ENCODE measurements at places on chromosomes 6 and 20. TPM values are rescaled to one million over a fixed set of nuclear protein-coding genes. Genes with fewer than 3 reads are reported as not detected.

Gene SEMG1
- total RNA-seq: not detected

Gene HRH3
- not detected for total RNA-seq

Gene FGD2
- not detected for total RNA-seq

Gene HEY2
- total RNA-seq: 0.77 TPM

DNA sequence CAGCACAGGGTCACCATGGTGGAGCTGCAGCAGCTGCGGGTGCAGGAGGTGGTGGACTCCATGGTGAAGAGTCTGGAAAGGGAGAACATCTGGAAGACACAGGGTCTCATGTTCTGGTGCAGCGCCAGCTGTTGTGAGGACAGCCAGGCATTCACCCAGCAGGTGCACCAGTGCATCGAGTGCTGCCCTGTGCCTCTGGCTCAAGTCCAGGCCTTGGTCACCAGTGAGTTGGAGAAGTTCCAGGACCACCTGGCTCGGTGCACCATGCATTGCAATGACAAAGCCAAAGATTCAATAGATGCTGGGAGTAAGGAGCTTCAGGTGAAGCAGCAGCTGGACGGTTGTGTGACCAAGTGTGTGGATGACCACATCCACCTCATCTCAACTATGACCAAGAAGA lies 22.9 kb upstream of the RIPK1 start:
- no peak for DNase-seq

DNA sequence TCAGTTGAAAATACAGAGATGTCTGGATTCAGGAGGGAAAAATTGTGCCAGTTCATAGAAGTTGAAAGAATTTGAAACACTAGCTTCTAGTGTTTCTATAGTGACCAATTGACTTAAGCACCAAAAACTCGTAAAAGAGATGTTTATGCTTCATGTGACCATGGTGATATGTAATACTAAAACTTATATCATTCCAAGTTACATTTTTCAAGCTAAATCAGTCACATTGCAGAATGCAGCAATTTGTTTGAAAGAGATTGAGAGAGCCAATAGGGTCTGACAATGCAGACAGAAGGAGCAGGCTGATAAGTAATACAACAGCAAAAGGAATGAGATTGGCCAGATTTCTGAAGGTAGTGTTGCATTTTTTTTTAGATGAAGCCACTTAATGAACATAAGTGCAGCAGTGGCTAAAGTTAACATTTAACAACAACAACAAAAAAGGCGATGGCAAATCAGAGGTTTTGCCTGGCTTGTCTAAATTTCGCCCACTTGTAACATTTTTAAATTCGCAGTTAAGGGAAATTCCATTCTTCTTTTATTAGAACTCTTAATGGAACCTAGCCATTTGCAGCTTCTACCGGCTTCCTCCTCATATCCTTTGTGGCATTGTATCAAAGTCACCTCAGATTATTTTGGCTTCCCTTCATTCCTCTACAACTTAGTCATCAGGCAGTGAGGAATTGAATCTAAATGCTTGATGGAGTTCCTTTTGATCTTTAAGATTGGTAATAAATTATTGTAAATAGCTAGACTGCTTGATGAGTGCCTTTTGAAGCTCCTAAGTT lies 484.0 kb upstream of the SOX4 start:
- peak; percentile 78 for DNase-seq

DNA sequence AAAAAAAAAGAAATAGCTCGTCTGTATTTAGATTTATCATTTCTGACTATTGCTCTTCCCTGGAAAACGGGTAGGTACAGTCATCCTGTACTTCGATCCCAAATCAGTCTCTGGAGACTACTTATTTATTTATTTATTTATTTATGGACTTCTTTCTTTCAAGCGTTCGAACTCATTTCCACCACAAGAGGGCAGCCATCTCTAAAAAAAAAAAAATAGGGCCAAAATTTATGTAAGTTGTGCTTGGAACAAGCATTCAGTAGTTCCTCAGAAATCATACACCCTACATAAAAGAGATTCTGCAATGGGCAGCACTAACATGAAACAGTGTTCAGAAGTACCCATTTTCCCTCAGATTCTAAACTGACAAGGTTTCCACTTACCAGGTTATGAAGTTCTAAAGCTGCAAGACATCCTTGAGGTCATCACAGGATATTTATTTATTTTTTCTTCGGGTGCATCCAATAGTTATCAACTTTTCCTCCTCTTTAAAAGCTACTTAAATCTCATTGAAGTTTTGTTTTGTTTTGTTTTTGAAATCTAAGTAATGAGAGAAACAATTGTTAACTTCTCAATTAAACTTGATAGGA lies 1.9 kb upstream of the BMP2 start:
- peak; percentile 38 for DNase-seq

DNA sequence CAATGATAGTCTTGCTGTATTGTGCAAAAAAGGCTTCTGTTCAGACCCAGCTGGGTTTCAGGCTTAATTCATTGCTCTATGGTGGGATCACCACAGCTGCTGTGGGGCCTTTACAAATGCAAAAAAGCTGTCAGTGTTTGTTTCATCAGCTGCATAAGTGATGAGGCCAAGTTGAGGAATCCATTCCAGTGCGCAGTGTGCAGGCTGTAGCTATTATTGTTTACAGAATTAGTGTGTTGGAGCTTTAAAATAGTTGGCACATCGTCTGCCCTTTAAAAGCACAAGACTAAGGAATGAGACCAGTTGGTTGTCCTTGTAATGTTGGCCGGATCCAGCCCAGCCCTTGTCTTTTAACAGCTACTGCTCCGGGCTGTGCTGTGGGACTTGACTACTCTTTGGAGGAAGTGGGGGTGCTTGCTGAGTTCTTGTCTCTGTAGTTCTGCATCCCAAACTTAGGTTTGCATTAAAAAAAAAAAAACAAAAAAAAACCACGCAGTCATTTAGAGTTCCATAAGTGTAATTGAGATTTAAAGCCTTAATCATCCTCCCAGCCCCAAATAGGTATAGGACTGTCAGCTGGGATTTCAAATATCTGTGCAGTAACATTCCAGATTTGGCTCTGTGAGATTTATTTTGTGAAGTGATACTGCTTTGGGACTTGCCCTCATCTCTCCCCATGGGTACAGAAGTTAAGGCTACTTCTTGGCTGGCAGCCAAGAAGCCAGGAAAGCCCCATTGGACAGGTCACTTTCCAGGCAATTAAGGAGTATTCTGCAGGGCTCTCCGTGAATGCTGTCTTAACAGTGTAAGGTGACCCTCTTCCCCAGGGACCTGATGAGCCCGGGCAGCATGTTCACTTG lies 19.3 kb downstream of the JARID2 start:
- no peak for DNase-seq

- no peak for DNase-seq
Measured at GRCh38 chr6:33192105-33192646, at the start of gene COL11A2. Gene COL11A2 (minus strand): TSS chr6:33192467. CDS start chr6:33192240, 227 bp downstream.

DNA sequence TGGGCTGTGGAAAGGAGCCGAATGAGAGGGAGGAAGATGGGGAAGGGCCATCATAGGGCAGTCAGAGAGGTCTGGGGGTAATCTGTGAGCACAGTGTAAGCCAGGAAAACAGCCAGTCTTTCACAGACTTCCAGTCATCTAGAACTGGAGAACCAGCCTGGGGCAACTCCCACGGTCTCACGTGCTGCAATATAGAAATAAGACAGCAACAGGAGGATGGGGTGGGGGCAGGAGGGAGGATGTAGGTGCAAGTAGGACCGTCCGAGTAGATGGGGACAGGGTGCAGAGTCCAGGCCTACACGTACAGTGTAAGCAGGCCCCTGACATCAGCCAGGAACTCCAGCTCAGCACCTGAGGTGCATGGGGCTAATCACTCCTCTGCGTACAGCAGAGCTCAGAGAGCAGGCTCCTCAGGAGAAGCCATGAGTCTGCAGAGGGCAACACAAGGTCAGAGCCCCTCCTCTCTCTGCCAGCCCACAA lies 58.2 kb upstream of the TNFAIP3 start:
- no peak for DNase-seq

DNA sequence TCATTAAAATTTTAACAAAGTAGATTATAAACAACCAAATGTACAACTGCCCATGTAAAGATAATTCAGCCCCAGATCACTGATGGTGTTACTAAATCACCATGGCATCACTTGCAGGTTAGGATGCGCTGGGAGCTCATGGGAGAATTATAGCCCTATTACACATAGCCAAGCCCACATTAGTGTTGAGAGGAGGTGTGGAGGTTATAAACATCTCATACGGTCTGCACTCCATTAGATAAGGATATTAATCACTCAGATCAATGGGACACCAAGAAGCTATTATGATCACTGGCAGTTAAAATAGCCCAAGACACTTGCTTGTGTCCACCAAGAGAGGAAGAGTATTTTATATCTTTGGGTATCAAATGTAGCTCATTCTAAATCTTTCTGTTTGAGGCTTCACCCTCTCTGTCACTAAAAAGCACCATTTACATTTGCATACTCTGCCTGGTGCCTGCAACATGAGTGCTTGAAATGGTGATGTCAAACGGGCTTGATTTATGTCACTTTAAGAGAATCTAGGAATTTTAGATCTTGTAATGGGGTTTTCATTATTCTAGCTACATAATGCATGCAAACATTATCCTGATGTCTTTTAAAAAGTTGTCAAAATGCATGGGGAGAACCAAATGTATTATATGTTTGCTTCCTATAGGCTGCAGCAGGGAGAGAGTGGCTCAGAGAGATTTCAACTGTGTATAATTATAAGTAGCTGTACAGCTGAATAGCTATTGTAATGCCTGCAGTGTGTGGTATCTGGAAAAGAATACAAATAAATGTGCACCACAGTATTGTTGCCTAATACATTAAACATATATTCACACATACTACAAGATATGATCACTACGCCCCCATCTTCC lies 654.1 kb upstream of the MARCKS start:
- no peak for DNase-seq

GRCh38 chr6:70124882-70125545 lies 177.9 kb downstream of the COL9A1 start:
- peak; percentile 38 for DNase-seq

DNA sequence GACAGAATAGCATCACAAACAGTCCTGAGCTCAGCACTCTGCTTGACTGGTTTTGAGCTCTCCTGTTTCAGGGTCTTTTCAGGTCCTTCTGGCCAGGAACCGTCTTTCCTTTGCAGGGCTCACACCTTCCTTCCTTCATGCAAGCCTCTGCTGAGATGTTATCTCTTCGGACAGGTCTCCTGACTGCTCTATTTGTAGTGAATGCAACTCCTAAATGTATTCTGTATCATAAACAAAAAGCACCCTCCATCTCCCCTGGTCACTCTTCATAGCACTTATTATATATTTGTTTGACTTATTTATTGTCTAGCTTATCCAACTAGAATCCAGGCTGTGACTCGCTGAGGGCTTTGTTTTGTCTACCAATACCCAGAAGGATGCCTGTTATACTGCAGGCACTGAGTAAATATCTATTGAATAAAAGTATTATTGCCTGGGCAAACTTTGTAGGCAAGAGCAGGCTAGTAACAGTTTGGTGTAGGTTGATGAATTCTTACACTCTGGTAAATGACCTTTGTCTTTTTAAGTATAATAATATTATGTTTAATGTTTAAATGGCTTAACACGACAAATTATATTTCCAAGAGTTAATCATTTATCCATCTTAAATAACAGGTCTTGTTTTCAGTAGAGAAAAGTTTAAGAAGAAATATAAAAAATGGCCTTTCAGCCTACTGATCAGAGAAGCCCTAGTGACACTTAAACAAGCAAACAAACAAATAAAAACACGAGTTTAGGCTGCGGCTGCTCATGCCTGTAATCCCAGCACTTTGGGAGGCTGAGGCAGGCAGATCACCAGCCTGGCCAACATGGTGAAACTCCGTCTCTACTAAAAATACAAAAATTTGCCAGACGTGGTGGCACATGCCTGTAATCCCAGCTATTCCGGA lies 199.7 kb downstream of the BCAS1 start:
- no peak for DNase-seq

GRCh38 chr6:167090171-167090570 lies 32.7 kb upstream of the CCR6 start:
- no peak for DNase-seq

DNA sequence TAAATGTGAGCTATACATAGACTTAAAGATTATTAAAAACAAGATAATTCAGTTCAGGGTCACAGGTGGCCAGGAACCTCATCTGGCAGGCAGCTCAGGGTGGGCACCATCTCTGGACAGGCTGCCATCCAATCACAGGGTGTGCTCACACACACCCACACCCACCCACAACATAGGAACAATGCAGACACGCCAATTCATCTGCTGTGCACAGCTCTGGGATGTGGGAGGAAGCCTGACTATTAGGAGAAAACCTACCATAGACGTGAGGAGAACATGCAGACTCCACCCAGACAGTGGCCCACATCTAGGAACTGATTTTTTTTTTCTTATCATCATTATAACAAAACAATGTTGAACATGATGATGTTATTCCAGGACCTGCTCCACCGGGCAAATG lies 286.7 kb downstream of the PRL start:
- DNase-seq: no peak

DNA sequence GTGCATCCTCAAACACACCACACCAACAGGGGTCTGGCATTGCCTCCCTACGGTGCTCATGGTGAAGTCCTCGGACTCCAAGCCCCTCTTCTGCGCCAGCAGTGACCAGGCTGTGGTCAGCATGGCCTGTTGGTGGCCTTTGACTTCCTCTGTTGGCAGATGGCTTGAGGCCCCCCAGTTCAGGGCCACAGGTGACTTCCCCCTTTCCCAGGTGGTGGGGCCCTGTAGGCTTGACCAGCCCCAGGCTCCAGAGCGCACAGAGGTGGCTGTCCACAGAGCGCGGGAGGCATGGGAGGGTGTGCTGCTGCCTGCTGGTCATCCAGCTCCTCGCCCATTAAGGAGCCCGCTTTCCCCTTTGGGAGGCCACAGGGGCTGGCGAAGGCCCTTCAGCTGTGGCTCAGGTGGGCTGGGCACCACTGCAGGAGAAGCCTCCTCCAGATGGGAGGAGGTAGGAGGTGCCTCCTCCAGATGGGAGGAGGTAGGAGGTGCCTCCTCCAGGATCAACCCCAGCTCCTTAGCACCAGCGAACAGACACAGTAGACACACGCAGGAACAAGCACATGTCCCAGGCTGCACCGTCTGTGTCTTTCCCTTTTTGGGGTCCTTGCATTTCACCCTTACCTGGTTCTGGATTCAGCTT lies 52.1 kb upstream of the BHLHE23 start:
- no peak for DNase-seq

GRCh38 chr20:41116282-41116956 lies 20.9 kb upstream of the PLCG1 start:
- no peak for DNase-seq

DNA sequence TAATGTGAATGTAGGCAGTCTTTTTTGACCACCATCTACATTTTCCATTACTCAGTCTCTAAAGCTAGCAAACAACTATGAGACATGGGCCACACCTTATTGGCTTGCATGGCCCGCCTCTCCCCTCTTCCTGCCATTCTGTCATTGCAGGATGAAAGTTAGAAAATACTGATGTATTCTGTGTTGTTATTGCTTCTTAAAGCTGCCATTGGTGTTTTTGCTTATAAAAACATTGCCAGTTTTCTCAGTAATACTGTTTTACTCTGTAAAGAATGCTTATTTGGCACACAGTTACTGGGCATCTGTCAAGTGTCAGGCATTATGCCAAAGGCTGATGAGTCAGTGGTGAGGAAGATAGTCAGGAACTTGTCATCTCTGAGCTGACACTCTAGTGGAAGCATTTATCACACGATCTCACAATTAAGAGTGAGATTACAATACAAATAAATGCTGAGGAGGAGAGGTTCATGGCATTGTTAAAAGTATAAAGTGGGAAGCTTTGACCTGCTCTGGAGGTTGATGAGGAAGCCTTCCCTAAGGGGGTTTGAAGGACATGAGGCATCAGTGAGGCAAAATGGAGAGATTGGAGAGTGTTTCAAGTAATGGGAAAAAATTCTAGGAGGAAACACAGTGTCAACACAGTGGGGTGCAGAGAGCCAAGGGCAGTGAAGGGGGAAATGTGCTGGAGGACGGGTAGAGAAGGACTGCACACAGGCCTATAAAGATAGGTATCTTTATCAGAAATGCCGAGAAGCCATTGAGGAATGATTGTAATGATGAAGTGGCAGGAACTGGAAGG lies 14.7 kb downstream of the KLHL32 start:
- peak; percentile 92 for DNase-seq

Data from Daoy (cell line).